ENCODE measurements at places on chromosomes 2 and 18.
A peak's percentile ranks its signal among the peaks of the same experiment; 100 is the strongest.

GRCh38 chr18:75723521-75724340 is 296.2 kb upstream of the SMIM21 start:
- H3K4me3 ChIP-seq, result no peak overlapping the region
- H3K4me1 ChIP-seq, result no peaks in the 10 kb centered on the region
- DNase-seq, result no peak
- H3K27ac ChIP-seq, result no peak overlapping the region
- H3K36me3 ChIP-seq, result no peaks in the 10 kb centered on the region

- H3K27ac ChIP-seq, result no peak overlapping the region
- no peaks in the 10 kb centered on the region for H3K36me3 ChIP-seq
- H3K27me3 ChIP-seq, result peaks cover 14% of the 10 kb centered on the region
Measured at GRCh38 chr2:68387408-68388350, 22.6 kb downstream of the PLEK start.

- H3K4me3 ChIP-seq, result no peak overlapping the region
- H3K27me3 ChIP-seq, result no peaks in the 10 kb centered on the region
- DNase-seq, result no peak
- H3K27ac ChIP-seq, result no peak overlapping the region
- H3K36me3 ChIP-seq, result no peaks in the 10 kb centered on the region
Measured at GRCh38 chr2:59900728-59901452, 652.6 kb downstream of the BCL11A start.

GRCh38 chr2:237446338-237446665 is 32.3 kb upstream of the COL6A3 start:
- no peak for DNase-seq
- no peak overlapping the region for H3K27ac ChIP-seq
- H3K27me3 ChIP-seq, result no peaks in the 10 kb centered on the region
- no peaks in the 10 kb centered on the region for H3K36me3 ChIP-seq
- H3K4me3 ChIP-seq, result no peak overlapping the region

DNA sequence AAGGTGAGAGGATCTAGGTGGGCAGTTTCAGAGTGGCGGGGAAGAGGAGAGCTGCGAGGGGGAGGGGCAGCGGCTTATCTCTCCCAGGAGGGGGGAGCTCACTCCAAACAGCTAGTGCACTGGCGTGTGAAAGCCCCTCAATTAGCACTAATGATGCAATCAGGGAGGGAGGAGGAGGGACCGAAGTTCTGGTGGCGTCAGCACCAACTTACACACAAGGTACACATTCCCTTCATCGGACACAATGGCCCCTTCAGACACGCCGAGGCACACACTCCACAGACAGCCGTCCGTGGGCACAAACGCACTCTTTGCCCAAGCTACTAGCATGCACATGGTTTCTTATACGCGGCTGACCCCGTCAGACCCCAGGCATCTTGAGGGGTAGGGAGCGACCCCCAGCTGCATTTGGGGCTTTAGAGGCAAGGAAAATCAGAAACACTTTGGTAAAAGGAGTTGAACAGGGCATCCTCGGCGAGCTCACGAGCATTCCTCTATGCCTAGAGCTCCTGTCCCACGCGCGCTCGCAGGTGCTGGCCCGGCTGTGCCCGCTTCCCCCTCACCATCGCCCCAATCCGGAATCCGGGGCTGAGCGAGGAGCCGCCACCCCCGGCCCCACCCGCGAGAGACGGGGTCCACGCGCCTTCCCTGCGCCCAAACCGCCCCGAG is 868 bp upstream of the PKDCC start:
- no peak for DNase-seq
- H3K4me3 ChIP-seq, result peak overlapping the region; percentile 64
- peaks cover 36% of the 10 kb centered on the region for H3K4me1 ChIP-seq
- H3K27me3 ChIP-seq, result no peaks in the 10 kb centered on the region

DNA sequence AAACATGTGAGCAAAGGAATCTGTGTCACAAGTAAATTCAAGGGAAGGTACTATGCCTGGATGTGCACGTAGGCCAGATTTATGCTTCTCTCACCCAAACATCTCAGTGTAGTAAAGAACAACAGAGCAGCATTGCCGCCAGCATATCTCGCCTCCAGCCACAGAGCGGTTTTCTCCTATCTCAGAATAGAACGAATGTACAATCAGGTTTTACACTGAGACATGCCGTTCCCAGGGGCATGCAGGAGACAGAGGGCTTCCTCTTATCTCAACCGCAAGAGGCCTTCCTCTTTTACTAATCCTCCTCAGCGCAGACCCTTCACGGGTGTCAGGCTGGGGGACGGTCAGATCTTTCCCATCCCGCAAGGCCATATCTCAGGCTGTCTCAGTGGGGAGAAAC is 175.3 kb downstream of the RPIA start:
- peaks cover 3% of the 10 kb centered on the region for H3K27me3 ChIP-seq

- H3K36me3 ChIP-seq, result no peaks in the 10 kb centered on the region
- H3K4me3 ChIP-seq, result no peak overlapping the region
- no peak for DNase-seq
- H3K27ac ChIP-seq, result no peak overlapping the region
- no peaks in the 10 kb centered on the region for H3K27me3 ChIP-seq
Measured at GRCh38 chr2:226673314-226673723, 126.3 kb downstream of the IRS1 start.

GRCh38 chr18:56647071-56647470 is 4.1 kb upstream of the WDR7 start:
- no peak for DNase-seq
- H3K27me3 ChIP-seq, result no peaks in the 10 kb centered on the region
- no peaks in the 10 kb centered on the region for H3K36me3 ChIP-seq
- H3K27ac ChIP-seq, result no peak overlapping the region

DNA sequence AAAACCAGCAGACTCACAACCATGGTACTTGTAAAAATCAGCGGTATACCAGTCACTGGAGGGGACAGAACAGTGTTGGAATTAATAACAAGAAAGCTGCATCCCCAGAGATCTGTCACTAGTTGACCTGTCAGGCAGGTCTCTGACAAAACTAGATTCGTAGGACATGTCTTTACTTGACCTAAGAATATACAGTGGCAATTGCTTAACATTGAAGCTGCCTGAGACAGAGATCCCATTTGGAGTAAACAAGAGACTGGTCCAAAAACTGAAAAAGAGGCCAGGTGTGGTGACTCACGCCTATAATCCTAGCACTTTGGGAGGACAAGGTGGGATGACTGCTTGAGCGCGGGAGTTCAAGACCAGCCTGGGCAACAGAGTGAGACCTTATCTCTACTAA is 7.2 kb upstream of the SS18 start:
- DNase-seq, result no peak
- no peaks in the 10 kb centered on the region for H3K36me3 ChIP-seq
- H3K4me3 ChIP-seq, result no peak overlapping the region

- H3K4me1 ChIP-seq, result peaks cover 35% of the 10 kb centered on the region
- DNase-seq, result no peak
- no peaks in the 10 kb centered on the region for H3K27me3 ChIP-seq
Measured at GRCh38 chr18:35463050-35463449, 34.7 kb downstream of the INO80C start.

GRCh38 chr18:22166069-22166950 is 3.1 kb upstream of the GATA6 start:
- peaks cover 61% of the 10 kb centered on the region for H3K27me3 ChIP-seq
- H3K4me1 ChIP-seq, result peaks cover 27% of the 10 kb centered on the region
- H3K4me3 ChIP-seq, result no peak overlapping the region
- DNase-seq, result no peak
- H3K27ac ChIP-seq, result no peak overlapping the region

DNA sequence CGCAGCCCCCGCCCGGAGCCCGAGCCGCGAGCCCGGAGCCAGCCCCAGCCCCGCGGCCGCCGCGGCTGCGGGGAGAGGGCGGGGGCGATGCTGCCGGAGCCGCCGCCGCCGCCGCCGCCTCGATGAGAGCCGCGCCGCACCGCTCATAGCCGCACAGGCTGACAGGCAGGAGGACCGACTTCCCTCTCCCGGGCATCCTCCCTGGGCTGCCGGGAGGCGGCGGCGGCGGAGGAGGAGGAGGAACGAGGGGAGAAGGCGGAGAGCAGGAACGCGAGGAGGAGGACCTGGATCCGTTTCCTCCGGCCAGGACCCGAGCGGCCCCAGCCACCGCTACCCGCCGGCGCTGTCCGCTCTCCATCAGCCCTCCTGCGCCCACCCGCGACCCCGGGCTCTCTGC is 370 bp downstream of the KLHL29 start:
- H3K27ac ChIP-seq, result no peak overlapping the region
- peaks cover 6% of the 10 kb centered on the region for H3K27me3 ChIP-seq
- H3K36me3 ChIP-seq, result no peaks in the 10 kb centered on the region
- peaks cover 11% of the 10 kb centered on the region for H3K4me1 ChIP-seq

DNA sequence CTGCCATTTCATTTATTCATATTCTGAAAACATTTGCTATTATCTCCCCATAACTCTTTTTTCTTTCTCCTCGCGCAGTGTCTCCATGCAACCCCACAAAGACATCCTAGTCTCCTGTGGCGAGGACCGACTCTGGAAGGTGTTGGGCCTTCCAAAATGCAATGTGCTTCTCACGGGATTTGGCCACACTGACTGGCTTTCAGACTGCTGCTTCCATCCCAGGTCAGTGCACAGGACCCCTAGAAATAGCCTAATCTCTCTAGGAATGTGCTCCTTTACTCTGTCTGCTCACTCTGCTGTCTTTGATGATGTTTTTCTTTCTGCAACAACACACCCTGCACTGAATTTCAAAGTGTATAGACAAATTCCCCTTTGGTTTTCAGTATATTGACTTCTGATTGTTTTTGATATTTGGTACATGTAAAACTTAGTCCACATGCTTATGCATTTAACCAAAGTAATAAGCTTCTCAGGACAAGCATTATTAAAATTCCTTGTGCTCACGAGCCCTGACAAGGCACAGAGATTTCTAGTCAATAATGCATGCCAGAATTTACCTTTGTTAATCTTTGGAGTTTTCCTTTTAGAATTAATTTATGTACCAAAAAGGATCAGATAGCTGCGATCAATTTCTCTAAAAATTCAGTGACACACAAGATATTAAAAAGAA is 548.3 kb upstream of the VWC2L start:
- no peak overlapping the region for H3K27ac ChIP-seq
- H3K27me3 ChIP-seq, result no peaks in the 10 kb centered on the region
- H3K4me1 ChIP-seq, result no peaks in the 10 kb centered on the region
- no peak for DNase-seq
- H3K4me3 ChIP-seq, result no peak overlapping the region

DNA sequence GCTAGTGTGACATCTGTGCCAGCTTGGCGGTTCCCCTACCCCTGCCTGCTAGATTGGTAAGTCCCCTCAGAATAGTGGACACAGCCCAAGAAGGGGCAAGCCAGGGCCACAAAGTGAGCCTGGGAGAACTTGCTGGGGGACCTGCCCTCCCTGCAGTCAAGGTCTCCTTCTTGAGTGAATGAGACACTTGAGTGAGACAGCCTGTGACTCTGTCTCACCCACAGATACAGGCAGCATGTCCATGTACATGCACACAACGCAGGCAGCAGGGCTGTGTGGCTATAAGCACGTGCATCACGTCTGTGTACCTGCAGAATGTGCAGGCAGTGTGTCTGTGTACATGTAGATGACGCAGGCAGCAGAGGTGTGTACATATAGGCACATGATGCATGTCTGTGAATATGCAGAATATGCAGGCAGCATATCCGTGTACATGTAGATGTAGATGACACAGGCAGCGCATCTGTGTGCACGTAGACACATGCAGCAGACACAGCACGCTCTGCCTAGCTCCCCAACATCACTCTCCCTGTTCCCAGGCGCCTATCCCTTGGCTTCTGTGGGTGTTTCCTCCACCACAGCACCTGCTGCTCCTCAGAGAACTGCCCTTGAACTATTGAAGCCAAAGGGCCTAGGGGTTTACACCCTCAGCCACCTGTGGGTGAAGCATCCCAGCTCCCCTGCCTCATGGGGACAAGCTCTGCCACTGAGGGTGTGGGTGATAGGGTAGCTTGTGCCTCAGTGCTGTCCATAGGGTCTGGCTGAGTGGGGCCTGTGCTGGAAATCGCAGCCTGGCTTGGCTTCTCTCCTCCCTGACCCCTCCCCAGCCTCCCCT is 147.2 kb upstream of the TWIST2 start:
- no peak overlapping the region for H3K4me3 ChIP-seq
- H3K4me1 ChIP-seq, result no peaks in the 10 kb centered on the region
- DNase-seq, result no peak
- no peaks in the 10 kb centered on the region for H3K36me3 ChIP-seq

DNA sequence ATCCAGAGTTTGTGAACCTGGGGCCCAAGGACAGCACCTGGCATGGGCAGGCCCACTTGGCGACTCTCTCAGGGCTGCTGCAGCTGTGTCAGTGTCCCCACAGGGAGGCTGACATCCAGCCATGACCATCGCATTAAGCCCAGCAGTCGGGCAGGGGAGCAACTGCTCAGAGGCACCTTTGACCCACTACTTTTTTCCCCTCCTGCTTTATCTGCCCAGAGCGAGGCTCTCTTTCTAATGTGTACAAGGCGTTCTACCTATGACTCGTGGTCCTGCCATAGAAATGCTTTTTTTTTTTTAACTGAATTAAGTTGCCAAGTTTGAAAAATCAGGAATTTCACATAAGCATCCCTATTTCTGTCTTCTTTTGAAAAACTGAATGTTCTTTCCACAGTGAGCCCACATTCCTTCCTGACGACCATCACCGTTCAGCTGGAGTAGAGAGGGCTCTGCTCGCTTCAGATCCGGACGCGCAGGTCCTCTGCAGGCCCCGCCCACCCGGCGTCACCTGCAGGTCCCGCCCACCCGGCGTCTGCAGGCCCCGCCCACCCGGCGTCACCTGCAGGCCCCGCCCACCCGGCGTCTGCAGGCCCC is 403 bp upstream of the CLUL1 start:
- H3K36me3 ChIP-seq, result no peaks in the 10 kb centered on the region
- H3K4me1 ChIP-seq, result peaks cover 3% of the 10 kb centered on the region
- peaks cover 39% of the 10 kb centered on the region for H3K27me3 ChIP-seq
- peak overlapping the region; percentile 45 for H3K4me3 ChIP-seq
- H3K27ac ChIP-seq, result no peak overlapping the region
- DNase-seq, result no peak

- H3K4me1 ChIP-seq, result peaks cover 8% of the 10 kb centered on the region
- no peaks in the 10 kb centered on the region for H3K36me3 ChIP-seq
- H3K27me3 ChIP-seq, result no peaks in the 10 kb centered on the region
- H3K4me3 ChIP-seq, result no peak overlapping the region
Measured at GRCh38 chr2:168515502-168515901, 59.4 kb downstream of the CERS6 start.

DNA sequence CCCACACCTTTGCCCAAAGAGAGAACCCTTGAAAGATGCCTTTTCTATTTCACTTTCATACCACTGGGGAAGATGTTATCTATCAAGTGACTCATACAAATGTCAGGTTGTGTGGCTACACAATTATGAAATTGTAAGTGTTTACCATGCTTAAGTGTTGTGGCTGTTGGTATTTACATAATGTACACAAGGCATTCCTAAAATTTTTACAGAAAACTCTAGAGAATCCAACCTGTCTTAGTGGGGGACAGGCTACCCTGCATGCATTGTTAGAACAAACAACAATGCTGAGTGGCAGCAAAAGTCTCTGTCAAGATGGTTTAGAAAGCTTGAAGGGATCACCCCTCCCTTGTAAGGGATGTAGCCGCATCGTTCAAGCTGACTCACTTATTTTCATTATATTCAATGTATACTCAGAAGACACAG is 5.5 kb upstream of the MGAT4A start:
- no peak for DNase-seq
- no peak overlapping the region for H3K27ac ChIP-seq
- H3K36me3 ChIP-seq, result no peaks in the 10 kb centered on the region
- H3K4me1 ChIP-seq, result no peaks in the 10 kb centered on the region
- H3K4me3 ChIP-seq, result no peak overlapping the region

- no peak for DNase-seq
- no peaks in the 10 kb centered on the region for H3K36me3 ChIP-seq
- H3K27me3 ChIP-seq, result peaks cover 4% of the 10 kb centered on the region
- no peaks in the 10 kb centered on the region for H3K4me1 ChIP-seq
Measured at GRCh38 chr2:29847886-29848285, 73.5 kb downstream of the ALK start.

GRCh38 chr2:8669157-8669817 is 12.6 kb upstream of the ID2 start:
- H3K4me1 ChIP-seq, result no peaks in the 10 kb centered on the region
- H3K4me3 ChIP-seq, result no peak overlapping the region
- no peak for DNase-seq
- H3K27me3 ChIP-seq, result no peaks in the 10 kb centered on the region
- no peaks in the 10 kb centered on the region for H3K36me3 ChIP-seq
